ENCODE measurements at places on chromosomes 6 and 20.

DNA sequence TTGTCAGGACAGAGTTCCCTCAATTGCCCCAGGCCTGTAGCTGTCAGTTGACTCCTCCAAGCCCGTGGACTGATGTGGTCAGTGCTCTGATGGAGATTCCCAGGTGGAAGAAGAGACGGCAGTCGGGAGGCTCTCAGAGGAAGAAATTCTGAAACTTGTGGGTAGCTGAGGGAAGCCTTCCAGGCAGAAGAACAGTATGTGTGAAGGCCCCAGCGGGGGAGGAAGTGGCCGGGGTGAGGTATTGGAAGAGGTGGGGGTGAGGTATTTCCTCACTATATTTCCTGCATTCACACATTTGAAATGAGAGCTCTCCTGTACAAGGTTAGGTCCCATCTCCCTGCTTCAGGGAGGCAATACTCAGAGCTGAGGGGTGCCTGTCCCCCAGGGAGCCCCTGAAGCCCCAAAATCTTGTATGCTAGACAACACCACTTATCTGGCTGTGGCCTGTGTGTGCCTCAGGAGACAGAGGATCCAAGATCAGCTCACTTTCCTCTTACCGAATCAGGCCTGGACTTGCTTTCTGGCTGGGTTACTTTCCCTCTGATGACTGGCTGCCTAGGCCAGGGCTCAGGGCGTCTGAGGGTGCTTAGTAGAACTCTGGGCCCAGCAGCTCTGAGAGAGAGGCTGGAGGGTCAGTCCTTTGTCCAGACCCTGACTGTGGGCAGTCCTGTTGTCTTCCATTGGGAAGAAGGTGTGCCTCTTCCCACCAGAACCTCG lies 49.3 kb upstream of the MYL9 start:
- peaks cover 26% of the 10 kb centered on the region for H3K4me1 ChIP-seq
- H3K4me3 ChIP-seq: peak overlapping the region; percentile 53
- peak; percentile 73 for DNase-seq
- no peaks in the 10 kb centered on the region for H3K27me3 ChIP-seq
- peaks cover 8% of the 10 kb centered on the region for H3K36me3 ChIP-seq

DNA sequence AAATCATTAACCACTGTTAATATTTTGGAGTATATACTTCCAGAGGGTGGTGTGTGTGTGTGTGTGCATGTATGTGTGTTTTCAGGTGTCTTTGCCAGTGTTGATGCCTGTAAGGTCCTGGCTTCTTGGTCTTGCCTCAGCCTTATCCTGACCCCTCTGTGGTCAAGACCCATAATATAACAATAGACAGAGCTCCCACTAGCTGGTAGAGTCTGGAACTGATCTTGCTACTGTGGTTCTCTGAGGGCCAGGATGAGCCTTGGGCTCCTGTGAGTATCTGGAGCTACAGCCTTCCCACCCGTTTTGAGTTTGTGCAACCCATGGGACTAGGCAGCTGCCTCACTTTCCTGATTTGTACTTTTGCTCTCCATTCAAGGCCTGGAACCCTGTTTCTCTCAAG lies 191.0 kb downstream of the IBTK start:
- no peak overlapping the region for H3K4me3 ChIP-seq
- no peaks in the 10 kb centered on the region for H3K36me3 ChIP-seq
- no peaks in the 10 kb centered on the region for H3K27me3 ChIP-seq
- no peak overlapping the region for H3K27ac ChIP-seq
- no peaks in the 10 kb centered on the region for H3K4me1 ChIP-seq

DNA sequence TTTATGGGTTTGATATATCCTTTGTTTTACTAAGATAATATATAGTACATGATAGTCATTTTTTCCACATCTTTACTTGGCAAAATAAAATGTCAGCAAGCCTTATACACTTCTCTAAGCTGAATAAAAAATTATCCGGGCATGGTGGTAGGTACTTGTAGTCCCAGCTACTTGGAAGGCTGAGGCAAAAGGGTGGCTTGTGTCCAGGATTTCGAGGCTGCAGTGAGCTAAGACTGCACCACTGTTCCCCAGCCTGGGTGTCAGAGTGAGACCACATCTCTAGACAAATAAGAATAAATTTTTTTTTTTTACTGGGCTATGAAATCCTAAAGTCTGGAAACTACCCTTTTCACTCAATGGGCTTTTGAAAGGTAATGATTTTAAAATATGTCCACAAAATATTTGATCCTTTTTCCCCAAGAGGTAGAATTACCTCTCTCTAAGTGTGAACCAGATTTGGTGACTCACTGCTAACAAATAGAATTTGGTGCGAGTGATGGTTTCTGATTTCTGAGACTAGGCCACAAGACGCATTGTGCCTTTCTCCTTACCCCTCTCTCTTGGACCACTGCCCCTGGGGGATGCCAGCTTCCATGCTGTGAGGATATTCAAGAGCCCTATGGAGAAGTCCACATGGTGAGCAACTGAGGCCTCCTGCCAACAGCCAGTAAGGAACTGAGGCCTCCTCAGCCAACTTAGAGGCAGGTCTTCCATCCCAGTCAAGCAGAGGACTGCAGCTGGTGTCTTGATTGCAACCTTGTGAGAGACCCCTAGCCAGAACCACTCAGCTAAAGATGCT lies 84.2 kb upstream of the ZNFX1 start:
- DNase-seq: no peak
- H3K27me3 ChIP-seq: no peaks in the 10 kb centered on the region
- H3K4me1 ChIP-seq: no peaks in the 10 kb centered on the region
- no peaks in the 10 kb centered on the region for H3K36me3 ChIP-seq
- no peak overlapping the region for H3K4me3 ChIP-seq

DNA sequence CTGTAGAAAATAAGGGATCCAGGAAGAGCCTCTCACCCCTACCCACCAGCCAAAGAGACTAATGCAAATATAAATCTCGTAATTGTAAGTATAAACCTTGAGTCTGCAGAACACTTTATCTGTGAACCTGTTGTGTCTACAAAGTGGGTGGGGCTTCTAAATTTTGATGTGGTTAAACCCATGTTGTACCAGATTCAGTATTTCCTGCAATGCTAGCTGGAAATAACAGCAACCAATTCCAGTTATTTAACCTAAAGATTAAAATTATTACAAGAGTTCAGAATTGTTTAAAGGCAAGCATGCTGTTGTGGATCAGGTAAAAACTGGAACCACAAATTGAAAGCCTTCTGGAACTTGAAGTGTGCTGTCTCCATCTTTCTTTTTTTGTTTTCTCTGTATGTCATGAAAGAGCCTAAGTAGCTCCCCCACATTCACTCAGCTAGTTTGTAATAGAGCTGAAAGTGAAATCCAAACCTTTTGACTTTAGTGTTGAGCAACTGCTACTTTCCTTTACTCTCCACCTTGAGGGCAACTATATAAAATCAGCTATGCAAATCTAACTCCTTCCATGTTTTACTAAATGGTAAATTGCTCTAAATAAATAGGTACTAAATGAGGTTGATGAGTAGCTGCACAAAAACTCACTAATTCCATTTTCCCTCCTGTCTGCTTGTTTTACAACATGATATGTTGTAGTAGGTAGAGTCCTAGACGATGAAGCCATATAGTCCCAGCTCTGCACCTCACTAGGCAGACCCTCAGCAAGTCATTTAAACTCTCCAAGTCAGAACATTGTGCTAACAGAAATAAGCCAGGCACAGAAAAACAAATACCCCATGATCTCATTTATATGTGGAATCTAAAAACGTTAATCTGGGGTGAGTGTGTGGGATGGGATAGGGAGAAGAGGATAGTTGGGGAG lies 17.9 kb upstream of the THEMIS start:
- peak overlapping the region; percentile 61 for H3K4me3 ChIP-seq
- no peaks in the 10 kb centered on the region for H3K36me3 ChIP-seq

GRCh38 chr6:78383968-78384367 lies 483.4 kb upstream of the IRAK1BP1 start:
- no peak overlapping the region for H3K27ac ChIP-seq
- DNase-seq: no peak
- H3K27me3 ChIP-seq: no peaks in the 10 kb centered on the region
- no peak overlapping the region for H3K4me3 ChIP-seq

DNA sequence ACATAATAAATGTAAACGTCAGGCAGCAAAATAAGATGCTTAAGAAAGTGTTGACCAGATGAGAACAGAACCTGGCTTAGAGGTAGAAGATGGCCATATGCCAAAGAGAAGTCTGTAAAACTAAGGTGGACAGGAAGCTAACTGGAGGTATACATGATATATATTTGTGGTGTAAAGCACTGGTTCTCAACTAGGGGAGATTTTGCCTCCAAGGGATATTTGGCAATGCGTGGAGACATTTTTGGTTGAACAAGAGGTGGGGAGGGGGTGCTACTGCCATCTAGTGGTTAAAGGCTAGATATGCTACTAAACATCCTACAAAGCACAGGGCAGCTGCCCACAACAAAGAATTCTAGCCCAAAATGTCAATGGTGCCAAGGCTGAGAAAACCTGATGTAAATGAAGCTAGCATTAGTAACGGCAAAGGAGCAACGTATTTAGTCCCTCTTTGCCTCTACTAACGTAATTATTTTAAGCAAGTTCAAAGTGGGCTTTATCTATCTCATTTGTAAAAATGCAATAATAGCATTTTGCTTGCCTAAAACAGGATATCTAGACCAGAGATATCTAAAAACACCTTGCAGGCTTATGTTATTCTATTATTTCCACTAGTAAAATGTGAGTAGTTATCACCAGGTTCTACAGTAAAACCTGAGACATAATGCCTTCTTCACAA lies 182.6 kb downstream of the RNGTT start:
- no peaks in the 10 kb centered on the region for H3K36me3 ChIP-seq
- no peaks in the 10 kb centered on the region for H3K4me1 ChIP-seq
- H3K4me3 ChIP-seq: no peak overlapping the region

DNA sequence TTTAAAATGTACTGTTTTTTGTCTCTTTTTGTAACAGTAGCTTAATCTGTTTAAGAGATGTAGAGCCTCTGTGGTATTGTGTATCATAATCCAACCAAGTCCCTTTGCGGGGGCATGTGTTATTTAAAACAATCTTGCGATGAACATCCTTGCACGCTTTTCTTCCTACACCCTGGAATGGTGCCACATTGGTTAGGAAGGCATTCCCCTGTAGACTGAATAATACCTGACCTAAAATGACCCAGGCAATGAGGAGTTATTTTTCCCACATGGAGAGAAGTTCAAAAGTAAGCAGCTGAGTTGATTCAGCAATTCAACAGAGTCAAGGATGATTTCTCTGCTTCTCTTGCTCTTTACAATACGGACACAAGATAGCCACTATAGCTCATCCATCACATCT lies 142.0 kb upstream of the PMEPA1 start:
- no peaks in the 10 kb centered on the region for H3K27me3 ChIP-seq
- H3K4me1 ChIP-seq: peaks cover 9% of the 10 kb centered on the region
- no peak overlapping the region for H3K27ac ChIP-seq
- no peaks in the 10 kb centered on the region for H3K36me3 ChIP-seq
- DNase-seq: no peak

- H3K27me3 ChIP-seq: no peaks in the 10 kb centered on the region
- DNase-seq: no peak
- no peaks in the 10 kb centered on the region for H3K4me1 ChIP-seq
- H3K4me3 ChIP-seq: no peak overlapping the region
- H3K36me3 ChIP-seq: no peaks in the 10 kb centered on the region
Measured at GRCh38 chr6:112223070-112223861, 31.1 kb downstream of the LAMA4 start.

GRCh38 chr6:156348849-156349248 lies 428.3 kb upstream of the ARID1B start:
- H3K27me3 ChIP-seq: no peaks in the 10 kb centered on the region
- H3K27ac ChIP-seq: no peak overlapping the region
- H3K36me3 ChIP-seq: no peaks in the 10 kb centered on the region
- H3K4me1 ChIP-seq: no peaks in the 10 kb centered on the region
- DNase-seq: no peak

DNA sequence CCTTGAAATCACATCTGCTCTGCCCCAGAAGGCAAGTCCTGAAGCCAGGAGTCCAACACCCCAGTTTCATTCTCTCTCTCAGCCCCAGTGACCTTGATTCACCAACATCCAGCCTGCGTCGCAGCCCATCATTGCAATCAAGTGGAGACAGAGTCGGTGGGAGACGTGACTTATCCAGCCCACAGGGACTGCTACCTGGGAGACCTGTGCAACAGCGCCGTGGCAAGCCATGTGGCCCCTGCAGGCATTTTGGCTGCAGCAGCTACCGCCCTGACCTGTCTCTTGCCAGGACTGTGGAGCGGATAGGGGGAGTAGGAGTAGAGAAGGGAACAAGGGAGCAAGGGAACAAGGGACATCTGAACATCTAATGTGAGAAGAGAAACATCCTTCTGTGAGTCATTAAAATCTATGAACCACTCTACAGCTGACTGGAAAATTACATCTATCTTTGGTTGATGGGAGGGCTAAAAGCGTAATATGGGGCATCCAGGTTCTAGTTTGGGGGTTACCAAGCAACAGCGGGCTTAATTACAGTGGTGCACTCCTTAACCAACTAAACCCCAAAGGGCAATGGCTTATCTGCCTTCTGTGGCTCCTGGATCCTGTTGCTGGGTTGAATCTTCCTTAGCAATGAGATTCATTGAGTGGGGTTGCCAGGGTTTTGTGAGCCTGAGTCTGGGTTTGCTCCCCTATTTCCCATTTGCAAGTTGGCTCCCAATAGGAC lies 2.5 kb downstream of the LY6G6D start:
- H3K36me3 ChIP-seq: no peaks in the 10 kb centered on the region
- no peaks in the 10 kb centered on the region for H3K27me3 ChIP-seq
- H3K4me1 ChIP-seq: no peaks in the 10 kb centered on the region

DNA sequence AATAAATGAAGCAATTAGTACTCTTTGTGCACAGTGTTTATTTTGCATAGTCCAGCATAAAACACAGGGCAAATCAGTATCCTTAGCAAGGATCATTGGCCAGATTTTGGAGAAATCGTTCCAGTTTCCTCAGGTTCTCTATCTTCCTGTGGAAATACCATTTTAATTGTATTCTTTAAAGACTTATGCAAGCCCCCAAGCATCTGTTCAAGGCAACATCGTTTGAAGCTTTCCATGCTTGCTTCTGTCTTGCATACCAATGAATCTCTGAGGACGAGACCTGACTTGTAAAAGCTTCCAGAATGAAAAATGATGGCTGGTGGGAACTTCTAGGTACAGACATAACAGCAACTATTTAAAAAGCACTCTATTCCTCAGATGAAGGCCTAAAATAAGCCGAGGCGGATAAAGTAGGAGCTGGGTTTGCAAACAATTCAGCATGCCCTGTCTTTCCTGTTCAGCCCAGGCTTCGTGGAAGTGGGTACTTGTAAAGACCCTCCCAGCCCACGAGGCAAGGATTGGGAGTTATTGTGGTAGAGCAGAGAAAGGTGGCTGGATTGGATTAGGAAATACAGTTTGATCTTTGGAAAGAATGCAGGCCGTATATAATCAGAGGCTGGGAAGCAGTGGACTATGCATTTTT lies 21.6 kb downstream of the NRSN1 start:
- H3K27ac ChIP-seq: no peak overlapping the region
- H3K4me1 ChIP-seq: no peaks in the 10 kb centered on the region
- H3K4me3 ChIP-seq: no peak overlapping the region
- no peaks in the 10 kb centered on the region for H3K36me3 ChIP-seq
- H3K27me3 ChIP-seq: no peaks in the 10 kb centered on the region

- H3K4me3 ChIP-seq: no peak overlapping the region
- no peak for DNase-seq
- H3K27me3 ChIP-seq: no peaks in the 10 kb centered on the region
- no peak overlapping the region for H3K27ac ChIP-seq
- H3K4me1 ChIP-seq: no peaks in the 10 kb centered on the region
Measured at GRCh38 chr6:14771016-14771415, 474.9 kb upstream of the JARID2 start.

- H3K36me3 ChIP-seq: no peaks in the 10 kb centered on the region
- DNase-seq: no peak
- peaks cover 11% of the 10 kb centered on the region for H3K4me1 ChIP-seq
Measured at GRCh38 chr6:10426781-10427279, 12.0 kb upstream of the TFAP2A start.

All from CD8-positive, alpha-beta memory T cell (primary cell).